Sigmoid colon (tissue), 7 donors: ENCODE measurements at places on chromosomes 5 and 9. TPM values are rescaled to one million over a fixed set of nuclear protein-coding genes. Genes with fewer than 3 reads are reported as not detected.

BHMT2 gene
- 0.92 TPM for polyA plus RNA-seq

IL3 gene
- polyA plus RNA-seq = not detected

CNTFR gene
- 4.6 TPM for polyA plus RNA-seq

GGTA1 gene
- 5.1 TPM for polyA plus RNA-seq

LVRN gene
- 0.23 TPM for polyA plus RNA-seq

PLAC8L1 gene
- polyA plus RNA-seq = not detected

OR1Q1 gene
- polyA plus RNA-seq = not detected

HTR1A gene
- polyA plus RNA-seq = not detected

TPM2 gene
- 447 TPM for polyA plus RNA-seq

GPR150 gene
- 0.60 TPM for polyA plus RNA-seq

HMCN2 gene
- polyA plus RNA-seq = 3.6 TPM
